ENCODE measurements at places on chromosomes 16 and 17.

DNA sequence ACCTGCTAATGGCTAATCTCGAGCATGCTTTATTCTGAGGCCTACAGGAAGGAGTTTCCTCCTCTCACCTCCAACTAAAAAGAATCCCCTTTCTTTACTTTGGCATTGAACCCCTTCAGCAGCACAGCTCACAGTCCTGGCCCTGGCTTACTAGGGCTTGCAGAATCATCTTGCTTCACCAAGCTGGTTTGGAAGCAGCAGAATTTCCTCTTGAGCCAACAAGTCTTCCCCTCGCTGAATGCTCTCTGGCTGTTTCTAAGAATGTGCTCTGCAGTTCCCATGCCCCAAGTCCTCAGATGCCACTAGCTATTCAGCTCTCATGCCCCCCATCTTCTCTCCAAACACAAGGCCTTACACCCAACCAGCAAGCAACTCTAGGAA lies 271.2 kb downstream of the NTN1 start:
- no peak for DNase-seq

- DNase-seq: no peak
These were observed 4.5 kb downstream of the CD300C start for GRCh38 chr17:74541176-74542111.

GRCh38 chr16:81366316-81366932 lies 51.7 kb downstream of the GAN start:
- peak; percentile 40 for DNase-seq

DNA sequence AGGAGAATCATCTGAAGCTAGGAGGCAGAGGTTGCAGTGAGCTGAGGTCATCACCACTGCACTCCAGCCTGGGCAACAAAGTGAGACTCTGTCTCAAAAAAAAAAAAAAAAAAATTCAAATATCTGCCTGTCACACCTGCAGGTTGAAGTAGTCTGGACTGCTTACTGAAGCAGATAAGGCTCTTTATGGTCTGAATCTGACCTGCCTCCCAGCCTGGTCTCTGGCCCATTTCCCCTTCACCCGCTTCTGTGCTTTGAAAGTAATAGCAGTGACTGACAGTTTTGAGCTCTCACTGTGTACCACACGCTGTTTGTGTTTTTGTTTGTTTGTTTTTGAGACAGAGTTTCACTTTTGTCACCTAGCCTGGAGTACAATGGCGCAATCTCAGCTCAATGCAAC lies 5.8 kb downstream of the SEZ6L2 start:
- no peak for DNase-seq

DNA sequence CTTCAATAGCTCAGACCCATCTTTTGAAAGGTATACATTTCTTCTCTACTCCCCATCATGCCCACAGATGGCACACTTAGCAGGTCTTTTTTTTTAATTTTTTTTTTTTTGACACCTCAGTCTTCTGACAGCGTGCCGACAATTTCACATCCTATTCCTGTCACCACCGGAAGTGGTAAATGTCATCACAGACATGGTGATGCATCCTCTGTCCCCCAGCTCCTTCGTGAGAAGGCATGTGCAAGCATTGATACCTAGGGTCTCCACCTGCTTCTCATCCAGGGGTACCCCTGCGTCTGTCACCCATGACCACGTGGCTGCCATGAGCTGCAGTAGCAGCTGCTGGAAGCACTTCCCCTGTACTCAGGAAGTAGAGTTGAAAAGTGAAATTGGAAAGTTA lies 35.6 kb downstream of the ELAC2 start:
- DNase-seq: no peak

GRCh38 chr17:56834380-56835263 lies 671 bp downstream of the DGKE start:
- DNase-seq: peak; percentile 18

DNA sequence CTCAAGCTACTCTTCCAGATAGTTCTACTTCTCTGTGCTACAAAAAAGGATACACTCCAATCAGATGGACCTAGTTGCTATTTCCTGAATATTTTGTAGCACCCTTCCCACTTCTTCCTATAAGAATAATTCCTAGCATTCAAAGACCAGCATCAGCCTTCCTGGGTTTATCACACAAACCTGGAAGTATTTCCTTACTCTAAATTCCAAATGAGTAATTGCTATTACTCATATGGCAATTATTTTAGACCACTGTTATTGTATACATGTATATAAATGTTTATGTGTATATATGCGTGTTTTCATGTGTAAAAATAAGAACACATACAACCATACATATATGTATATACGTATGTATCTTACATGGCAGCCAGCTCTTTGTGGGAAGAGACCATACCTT lies 130.6 kb downstream of the MYO1D start:
- peak; percentile 7 for DNase-seq

DNA sequence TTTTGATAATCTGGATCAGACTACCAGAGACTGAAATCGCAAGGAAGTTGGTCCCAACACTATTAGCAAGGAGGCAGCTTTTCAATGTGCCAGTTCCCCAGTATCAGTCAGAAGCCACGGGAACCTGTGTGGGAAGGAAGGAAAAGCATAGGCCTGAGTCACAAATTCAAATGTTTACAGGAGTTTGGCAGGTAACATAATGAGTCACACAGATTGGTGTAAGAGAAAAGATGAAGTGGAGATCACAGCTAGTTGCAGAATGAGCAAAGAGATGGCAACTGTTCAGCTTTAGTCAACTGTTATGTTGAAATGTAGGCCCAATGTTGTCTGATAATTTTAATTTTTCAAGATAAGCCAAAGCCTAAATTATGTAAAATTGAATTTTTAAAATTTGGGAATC lies 28.1 kb upstream of the ITGA2B start:
- DNase-seq: peak; percentile 56

DNA sequence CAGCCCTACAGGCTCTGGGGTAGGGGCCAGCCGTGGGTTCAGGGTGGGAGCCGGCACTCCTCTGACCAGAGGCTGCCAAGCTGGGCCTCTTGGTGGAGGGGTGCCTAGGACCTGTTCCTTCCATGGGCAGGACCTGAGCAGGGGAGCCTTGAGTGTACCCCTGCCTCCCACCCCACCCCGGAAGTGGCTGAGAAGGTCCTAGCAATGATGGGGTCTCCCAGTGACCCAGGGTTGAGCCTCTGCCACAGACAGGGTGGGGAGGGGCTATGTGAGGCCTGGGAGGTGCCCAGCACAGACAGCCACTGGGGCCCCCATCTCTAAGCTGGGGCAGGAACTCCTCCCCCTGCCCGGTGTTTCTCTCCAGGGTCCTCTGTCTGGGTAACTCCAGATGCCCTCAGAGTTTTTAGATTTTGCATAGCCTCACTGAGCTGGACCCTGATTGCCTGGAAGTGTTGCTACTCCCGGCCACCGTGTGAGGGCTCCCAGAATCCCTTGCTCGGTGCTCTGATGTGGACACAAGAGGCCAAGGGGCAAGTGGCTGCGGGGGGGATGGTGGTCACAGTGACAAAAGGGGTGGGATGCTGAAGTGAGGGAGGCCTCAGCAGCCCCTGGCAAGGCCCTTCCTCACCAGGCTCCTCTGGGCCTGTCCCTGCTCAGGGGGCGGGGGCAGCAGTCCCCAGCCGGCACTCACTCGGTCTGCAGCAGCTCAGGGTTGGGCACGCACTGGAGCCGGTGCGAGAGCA lies 6.4 kb upstream of the MTSS2 start:
- DNase-seq: peak; percentile 31

GRCh38 chr17:57338257-57338914 lies 82.1 kb downstream of the MSI2 start:
- DNase-seq: no peak

- DNase-seq: no peak
These were observed 9.9 kb upstream of the TEX2 start for GRCh38 chr17:64273006-64273405.

GRCh38 chr17:56604691-56605290 lies 11.3 kb downstream of the NOG start:
- DNase-seq: peak; percentile 27

DNA sequence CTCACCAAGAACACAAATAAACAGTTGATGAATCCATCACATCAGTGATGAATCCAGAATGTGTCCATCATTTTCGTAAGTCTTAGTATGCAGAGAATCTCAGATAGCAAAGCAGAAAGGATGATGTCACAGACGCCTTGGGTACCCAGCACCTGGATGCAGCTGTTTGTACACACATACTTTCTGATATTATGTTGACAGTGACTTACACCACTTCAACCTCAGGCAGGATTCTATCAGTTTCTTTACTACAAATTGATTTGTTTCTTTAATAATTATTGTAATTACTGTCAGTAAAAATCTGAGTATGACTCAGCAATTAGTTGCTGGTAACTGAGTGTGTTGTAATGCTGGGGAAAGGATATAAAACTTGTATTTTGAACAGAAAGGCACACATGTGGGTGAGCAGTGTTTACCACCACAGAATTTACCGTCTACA lies 159.8 kb downstream of the RPTOR start:
- DNase-seq: peak; percentile 22

GRCh38 chr16:19837984-19838707 lies 46.5 kb downstream of the GPRC5B start:
- no peak for DNase-seq

GRCh38 chr17:17972952-17973254 lies 241 bp downstream of the DRC3 start:
- DNase-seq: no peak

DNA sequence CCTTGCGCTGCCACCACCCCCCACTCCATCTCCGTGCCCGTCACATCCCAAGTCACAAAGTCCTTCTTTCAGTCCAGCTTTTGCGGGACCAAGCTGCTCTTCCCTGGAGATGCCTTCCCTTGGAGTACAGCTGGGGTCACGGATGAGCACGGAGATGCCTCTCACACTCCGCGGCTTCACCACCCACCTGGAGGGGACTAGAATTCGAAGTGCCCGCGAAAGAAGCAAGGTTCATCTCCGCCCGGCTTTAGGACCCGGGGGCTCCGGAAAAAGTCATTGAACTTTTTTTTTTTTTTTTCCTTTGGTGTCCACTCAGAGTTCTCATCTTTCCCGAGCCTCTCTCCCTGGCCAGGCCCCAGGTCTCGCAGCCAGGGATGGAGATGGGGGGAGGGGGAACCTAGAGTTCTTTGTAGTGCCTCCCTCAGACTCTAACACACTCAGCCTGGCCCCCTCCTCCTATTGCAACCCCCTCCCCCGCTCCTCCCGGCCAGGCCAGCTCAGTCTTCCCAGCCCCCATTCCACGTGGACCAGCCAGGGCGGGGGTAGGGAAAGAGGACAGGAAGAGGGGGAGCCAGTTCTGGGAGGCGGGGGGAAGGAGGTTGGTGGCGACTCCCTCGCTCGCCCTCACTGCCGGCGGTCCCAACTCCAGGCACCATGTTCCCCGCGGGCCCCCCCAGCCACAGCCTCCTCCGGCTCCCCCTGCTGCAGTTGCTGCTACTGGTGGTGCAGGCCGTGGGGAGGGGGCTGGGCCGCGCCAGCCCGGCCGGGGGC lies at the start of gene FKBP10:
FKBP10 (plus strand) TSS at position 624 of the 771 bp plus-strand sequence; CDS start at position 655, 31 bp downstream.
- DNase-seq: peak; percentile 93

Data from fibroblast of skin of right quadriceps (primary cell).